Kasumi-1 (cell line): ENCODE measurements at places on chromosomes 7 and 10.

DNA sequence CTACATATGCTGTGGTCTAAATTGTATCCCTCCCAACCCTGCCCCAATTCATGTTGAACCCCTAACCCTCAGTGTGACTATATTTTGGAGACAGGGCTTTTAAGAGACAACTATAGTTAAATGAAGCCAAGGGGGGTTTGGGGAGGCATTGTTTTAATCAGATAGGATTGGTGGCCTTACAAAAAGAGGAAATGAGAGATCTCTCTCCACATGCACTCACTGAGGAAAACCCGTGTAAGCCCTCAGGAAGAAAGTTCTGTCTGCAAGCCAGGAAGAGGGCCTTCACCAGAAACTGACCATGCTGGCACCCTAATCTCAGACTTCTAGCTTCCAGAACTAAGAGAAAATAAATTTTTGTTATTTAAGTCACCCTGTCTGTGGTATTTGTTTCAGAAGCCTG is 276.7 kb downstream of the KIF20B start:
- DNase-seq, result peak; percentile 18

- DNase-seq, result no peak
Measured at GRCh38 chr7:69966766-69967591, 368.7 kb downstream of the AUTS2 start.

- no peak for DNase-seq
Measured at GRCh38 chr10:96448021-96448457, 65.7 kb downstream of the TLL2 start.

DNA sequence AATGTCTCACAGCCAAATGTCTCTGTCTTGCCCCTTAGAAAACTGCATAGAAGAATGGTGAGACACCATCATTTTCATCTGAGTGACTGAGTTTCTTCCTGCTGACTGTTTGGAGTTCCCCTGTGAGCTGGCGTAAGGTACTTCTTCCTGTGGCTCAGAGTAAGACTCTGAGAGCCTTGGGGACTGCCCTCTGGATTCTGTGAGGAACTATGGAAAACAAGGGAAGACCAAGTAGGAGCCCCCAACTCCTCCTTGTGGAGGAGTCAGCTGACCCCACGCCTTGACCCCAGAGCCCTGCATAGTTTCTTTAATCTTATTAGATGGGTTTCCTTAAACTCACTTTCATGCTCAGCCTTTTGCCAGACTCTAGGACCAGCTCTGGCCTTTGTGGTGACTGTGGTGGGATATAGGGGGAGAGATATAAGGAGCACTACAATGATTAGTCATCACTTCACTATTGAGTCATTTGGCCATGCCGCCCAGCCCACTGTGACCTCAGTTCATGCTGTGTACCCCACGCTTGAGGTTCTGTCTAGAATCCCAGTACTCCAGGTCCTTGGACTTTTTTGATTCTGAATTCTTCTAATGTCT is 51.8 kb upstream of the FAM133B start:
- peak; percentile 69 for DNase-seq

GRCh38 chr7:33880787-33881186 is 24.6 kb upstream of the BMPER start:
- DNase-seq, result no peak

- no peak for DNase-seq
Measured at GRCh38 chr7:23477962-23478866, 7.9 kb upstream of the IGF2BP3 start.

DNA sequence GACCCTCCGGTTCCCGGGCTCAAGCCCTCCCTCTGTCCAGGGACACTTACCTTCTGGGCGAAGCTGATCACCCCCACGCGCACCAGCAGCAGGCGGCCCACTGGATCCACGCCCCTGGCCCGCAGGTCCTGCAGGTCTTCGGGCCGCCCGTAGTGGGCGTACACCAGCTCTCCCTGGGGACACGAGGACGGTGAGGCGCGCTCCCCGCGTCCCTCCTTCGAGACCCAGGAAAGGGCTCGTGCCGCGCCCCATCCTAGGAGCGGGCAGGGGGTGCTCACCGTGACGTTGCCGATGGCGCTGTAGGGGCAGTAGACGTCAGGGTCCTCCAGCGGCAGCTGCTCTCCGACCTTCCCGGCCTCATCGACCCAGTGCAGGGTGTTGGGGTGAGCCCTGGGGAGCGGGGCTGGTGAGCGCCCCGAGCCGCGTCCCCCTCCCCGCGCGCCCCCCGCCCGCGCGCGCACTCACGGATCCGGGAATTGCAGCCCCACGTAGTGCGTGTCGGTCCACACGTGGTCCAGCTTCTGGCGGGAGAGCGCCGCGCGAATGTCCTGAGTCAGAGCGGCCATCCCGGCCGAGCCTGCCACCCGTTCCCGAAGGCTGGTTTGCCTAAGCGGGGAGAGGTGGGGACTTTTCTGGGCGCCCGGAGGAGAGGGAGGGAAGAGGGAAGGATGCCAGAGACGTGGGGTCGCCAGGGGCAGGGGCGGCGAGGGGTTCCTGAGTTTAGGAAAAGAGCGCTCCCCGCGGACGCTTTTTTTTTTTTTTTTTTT is 8.2 kb downstream of the TFR2 start:
- DNase-seq, result peak; percentile 66

- DNase-seq, result no peak
Measured at GRCh38 chr7:3037259-3037658, 6.4 kb downstream of the CARD11 start.

GRCh38 chr7:138898255-138898654 is 82.9 kb downstream of the KIAA1549 start:
- DNase-seq, result peak; percentile 67

DNA sequence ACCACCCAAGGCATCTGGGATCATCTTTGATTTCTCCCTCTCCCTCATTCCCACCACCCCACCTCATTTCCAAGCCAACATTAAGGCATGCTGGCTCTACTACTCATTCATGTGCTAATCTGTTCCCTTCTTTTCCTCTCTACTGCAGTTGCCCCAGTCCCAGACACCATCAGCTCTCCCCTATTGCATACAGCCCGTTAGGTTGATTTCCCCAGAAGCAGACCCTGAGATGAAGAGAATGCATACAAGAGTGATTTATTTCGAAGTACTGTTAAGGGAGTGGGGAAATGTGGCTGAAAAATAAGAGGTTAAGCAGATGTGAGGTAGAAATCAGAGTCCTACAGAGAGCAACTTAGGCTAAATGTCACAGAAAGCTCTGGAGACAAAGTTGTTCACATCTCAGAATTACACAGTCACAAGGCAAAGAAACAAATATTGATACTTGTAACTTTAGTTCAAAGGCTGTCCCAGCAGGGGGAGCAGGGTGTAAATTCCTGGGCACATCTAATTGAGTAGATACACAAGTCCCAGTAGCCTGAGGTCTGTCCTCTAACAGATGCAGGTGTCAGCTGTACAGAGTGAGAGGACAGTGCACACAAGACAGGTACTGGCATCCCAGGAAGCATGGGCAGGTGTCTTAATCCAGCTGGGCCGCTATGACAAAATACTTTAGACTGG is 20.9 kb downstream of the AKR1D1 start:
- DNase-seq, result peak; percentile 77

- no peak for DNase-seq
Measured at GRCh38 chr10:48996-49395, at the start of gene TUBB8. TUBB8 (minus strand) TSS chr10:49296; CDS start chr10:49238, 58 bp downstream.
